ENCODE measurements at places on chromosomes 3 and 15.

GRCh38 chr15:53978253-53978906, at the start of gene UNC13C:
TSS of gene UNC13C (plus strand) at chr15:53978441. CDS start at chr15:54012904, 34,463 bp downstream.
- DNase-seq, result peak; percentile 3

DNA sequence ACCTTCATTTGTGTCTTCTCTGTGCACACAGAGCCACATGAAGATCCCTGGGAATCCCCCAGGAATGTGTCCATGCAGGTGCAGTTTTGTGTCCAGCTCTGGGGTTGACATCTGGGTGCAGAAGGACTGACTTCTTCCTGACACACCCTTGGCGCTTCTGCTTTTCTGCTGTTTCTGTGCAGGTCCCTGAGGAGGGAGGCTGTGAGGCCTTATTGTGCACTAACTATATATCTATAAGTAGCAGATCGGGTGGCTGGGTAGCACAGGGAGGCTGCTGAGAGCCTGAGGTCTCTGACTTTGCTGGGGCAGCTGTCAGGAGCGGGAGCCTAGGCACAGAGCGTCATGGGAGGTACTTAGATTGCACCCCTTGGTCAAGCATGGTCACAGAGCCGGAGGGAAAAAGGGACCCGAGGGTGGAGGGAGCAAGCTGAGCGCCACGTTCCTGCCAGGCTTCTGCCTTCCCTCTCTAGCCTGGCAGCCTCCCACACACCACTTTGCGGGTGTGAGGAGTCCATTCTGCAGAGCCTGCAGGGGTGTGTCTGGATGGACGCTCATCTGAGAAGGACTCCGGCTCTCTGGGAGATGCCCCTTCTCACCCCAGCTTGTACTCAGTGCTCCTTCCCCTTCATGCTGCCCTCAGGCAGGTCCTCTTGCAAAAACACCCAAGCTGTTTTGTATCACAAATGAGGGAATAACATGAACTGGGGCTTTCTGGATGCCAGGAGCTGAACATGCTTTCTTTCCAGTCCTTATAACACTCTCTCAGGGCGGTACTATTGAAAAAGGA, 23.9 kb downstream of the CCDC33 start:
- no peak for DNase-seq

GRCh38 chr3:141539431-141540187, 52.8 kb downstream of the RASA2 start:
- no peak for DNase-seq

DNA sequence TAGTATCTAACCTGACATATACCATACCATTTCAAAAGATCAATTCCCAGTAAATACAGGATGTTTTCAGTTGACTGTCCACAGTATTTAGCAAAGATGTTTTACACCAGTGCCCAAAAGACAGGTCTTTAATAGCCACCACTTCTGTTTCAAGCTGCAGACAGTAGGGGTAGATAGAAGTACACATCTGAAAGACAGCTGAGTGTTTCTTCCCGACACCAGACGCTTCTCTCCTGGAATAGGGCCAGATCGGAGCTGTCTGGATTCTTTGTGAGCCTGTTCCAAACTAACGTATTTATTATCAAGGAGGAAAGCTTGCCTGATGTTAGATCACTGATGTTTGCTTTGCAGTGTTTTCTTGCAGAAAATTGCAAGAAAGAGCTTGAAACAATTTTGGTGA, 136.1 kb upstream of the RBMS3 start:
- DNase-seq, result peak; percentile 61

DNA sequence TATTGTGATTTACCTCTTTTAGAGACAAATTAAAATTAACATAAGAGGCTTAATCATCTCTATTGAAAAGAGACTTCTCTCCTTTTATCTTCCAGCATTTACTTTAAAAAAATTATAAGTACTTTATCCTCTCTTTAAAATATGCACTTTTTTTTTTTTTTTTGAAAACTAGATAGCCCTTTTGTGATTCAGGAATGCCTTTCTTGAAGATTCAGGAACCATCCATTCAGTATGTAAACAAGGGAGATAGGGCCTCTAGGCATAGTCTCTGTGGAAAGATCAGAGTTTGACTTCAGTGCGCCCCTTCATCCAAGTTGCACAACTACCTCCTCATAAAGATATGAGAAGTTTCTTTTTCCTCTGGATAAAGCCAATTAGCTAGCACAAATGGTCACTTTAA, 1163.7 kb downstream of the SI start:
- DNase-seq, result no peak

- peak; percentile 46 for DNase-seq
These were observed 1.3 kb downstream of the HIGD1A start for GRCh38 chr3:42802876-42803413.

DNA sequence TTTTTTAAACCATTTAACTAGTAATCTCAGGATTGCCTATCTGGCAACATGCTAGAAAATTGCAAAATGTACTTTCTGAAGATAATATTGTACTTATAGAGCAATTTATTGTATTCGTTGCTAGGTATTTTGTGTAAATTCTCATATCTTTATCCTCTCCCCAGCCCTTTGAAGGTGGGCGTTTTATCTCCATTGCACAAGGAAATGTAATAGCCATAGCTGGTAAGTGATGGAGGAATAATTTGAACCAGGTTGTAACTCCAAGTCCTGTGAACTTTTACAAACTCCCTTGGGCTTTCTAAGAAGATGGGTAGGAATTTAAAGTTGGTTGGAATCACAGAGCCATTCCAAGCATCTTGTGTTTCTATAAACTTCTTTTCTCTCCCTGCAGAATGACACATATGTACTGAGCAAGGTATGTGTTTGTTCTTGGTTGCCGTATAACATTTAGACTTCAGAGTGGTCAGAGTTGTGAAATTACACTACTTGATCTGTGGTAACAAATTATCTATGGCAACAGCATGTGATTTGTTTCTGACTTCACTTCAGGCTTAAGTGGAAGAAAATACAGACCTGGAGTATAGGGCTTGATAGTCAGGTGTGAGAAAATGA, 170.9 kb downstream of the AKAP13 start:
- DNase-seq, result peak; percentile 12

DNA sequence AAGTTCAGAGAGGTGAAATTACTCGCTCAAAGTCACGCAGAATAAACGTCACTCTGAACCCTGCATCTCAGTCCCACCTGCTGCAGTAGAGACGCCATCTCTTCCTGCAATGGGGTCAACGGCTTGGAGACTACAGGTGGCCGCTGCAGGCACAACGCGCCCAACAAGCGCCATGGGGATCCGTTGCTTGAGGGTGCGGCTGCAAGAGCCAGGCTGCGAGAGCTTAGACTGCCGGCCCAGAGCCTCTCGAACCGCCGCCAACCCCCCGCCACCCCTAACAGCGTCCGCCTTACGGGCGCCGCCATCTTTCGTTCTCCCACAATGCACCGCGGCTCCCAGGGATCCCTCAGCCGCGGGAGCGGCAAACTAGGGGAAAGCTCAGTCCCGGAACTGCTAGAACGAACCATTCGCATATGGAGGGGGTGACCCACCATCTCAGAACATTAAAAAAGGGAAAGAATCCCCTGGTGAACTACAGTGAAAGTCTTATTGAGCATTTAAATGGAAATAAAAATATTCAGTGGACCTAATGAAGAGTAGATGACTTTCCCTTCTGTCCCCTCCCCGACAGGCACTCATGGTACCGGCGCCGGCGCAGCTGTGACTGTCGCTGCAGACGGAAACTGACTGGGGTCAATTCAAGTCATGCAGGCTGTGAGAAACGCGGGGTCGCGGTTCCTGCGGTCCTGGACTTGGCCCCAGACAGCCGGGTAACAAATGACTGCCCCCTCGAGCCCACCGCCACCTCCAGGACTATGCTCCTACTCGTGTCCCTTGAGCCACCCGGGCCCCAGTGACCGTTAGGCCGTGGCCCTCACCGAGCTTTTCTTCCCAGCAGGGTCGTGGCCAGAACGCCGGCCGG, at the start of the genes MRPL46 and MRPS11:
MRPL46 (minus strand) TSS at position 316 of the 862 bp plus-strand sequence; CDS start at position 305, 11 bp downstream.
MRPS11 (plus strand) TSS at position 636 of the 862 bp plus-strand sequence; CDS start at position 646, 10 bp downstream.
- DNase-seq, result peak; percentile 94

GRCh38 chr3:23052620-23053019, 150.5 kb upstream of the UBE2E2 start:
- DNase-seq, result peak; percentile 20

DNA sequence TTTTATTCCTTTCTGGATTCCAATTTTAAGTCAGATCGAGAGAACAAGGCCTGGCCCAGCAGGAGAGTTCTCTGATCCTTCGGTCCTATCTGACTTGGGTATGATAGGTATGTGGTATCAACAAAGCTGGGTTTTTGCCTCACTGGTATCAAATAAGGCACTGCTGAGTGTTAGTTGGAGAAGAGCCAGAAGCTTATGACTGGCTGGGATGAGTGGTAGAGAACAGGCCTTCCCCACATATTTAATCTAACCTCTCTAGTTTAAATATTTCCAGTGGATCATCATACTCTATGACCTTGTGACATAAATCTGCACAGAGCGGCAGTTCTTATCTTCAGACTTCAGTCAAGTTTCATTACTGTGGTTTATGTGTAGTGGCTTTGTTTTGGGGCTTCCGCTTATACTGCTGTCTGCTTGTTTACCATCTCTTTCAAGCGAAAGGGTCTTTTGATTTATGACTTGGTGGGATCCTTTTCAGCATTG, 164.5 kb downstream of the PTPRG start:
- DNase-seq, result peak; percentile 42

DNA sequence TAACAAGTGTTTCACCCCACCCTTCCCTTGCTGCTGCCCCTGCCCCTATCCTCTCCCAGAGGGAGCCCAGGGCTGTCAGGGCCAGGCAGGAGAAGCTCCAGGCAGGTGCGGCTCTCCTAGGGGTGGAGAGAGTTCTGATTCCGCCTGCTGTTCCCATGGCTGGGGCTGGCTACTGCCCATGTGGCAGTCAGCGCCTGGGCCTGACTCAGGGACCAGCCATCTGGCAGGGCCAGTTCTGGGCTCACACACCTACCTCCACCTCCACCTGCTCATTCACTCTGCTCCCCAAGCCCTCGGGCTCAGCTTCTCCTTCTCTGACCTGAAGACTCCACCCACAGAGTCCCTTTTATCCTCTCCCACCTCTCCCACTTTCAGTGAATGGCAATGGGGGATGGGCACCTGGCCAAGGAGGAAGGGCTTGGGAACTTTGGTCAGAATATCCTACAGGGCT, 23.4 kb downstream of the AMOTL2 start:
- peak; percentile 37 for DNase-seq

GRCh38 chr3:17175187-17175807, 290.5 kb downstream of the PLCL2 start:
- DNase-seq, result peak; percentile 79

DNA sequence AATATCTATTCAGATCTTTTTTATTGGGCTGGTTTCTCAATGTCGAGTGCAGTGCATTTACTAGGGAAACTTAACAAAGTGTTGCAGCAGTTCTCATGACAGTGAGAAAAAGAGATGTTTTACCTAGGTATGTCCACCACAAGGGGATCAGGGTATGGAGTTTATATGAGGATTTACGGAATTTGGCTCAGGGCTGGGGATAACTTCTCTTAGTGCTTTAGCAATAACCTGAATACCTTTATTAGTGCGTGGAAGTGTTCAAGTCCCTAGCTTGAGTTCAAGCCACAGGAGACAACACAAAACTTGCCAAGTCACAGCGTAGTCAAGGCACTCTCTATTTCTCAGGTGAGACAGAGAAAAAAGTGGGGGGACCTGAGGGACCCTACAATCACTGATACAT, 3.9 kb upstream of the CCR3 start:
- no peak for DNase-seq

GRCh38 chr15:101198800-101199199, 53.0 kb downstream of the CHSY1 start:
- peak; percentile 39 for DNase-seq

- DNase-seq, result no peak
These were observed 70.4 kb downstream of the TRANK1 start for GRCh38 chr3:36874424-36874823.

- DNase-seq, result no peak
These were observed 6.7 kb downstream of the EFCC1 start for GRCh38 chr3:129007792-129008191.

- peak; percentile 35 for DNase-seq
These were observed 21.8 kb downstream of the P2RY12 start for GRCh38 chr3:151362751-151363174.

DNA sequence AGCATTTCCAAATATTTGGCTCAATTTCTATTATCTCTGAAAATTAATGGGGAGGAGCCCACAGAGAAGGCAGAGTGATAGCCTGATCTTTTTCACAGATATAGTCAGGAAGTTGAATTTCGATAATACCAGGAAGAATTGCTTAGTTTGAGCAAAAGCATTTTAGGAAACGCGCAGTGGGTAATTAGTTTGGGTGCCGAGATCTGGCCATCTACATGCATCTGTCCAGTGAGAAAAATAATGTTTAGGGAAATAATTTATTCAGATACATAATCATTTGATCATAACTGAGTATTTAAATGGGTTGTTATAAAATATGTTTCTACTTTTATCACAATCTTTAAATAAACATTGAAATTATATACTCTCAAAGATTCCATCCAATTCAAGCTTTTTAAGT, 653.9 kb downstream of the RBMS3 start:
- DNase-seq, result no peak

DNA sequence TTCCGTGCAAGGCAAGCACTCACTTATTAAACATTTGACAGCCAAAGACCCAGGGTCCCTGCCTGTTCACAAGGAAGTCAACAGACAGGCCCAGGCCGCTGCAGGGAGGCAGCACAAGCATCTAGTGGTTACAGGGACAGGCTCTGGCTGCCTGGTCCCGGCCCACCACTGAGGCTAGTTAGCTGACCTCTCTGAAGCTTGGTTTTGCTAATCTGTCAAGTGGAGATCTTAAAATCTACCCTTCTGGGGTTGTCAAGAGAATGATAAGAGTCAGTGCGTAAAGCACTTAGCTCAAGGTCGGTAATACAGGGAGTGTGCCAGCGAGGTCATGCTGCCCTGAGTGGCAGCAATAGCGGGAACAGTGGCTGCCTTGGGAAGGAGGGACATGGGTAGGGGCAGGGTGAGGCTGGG, 6.0 kb downstream of the GNB5 start:
- DNase-seq, result no peak

DNA sequence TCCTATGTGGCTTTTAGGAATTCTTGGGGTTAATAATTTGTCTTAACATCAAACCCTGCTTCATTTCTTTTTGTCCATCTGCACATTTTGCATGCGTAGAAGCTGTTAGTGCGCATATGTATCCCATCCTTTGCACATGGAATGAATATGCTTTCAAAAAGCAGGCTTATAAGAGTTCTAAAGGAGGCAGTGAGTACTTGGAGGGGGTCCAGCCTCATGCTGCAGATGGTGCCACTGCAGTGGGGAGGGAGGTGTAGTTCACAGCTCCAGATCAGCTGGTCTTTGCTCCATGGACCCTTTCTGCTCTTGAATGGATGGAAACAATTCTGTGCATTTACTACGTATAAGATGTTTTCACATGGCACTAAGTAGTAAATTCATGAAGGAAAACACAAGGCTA, 20.7 kb upstream of the SSR3 start:
- DNase-seq, result no peak

- peak; percentile 37 for DNase-seq
These were observed 41.5 kb downstream of the PDHB start for GRCh38 chr3:58392181-58392580.

DNA sequence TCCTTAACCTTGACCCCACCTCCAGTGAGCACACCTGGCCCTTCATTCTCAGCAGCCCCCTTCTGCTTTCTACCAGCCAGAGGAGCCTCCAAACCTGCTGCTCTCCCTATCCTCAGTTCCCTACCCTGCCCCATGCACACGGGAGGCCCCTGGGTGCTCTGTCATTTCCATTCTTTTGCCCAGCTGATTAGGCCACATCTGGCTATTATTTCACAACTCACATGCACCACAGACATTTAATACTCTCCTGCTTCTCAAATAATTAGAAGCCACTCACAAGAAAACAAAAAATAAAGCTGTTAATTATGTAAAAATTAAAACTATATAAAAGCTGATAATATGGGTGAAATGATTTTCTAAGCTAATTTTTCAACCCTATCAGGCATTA, 50.7 kb downstream of the MYLK start:
- DNase-seq, result peak; percentile 48

Measured in GM23248 (cell line).